ENCODE measurements at places on chromosomes 6 and 20.

DNA sequence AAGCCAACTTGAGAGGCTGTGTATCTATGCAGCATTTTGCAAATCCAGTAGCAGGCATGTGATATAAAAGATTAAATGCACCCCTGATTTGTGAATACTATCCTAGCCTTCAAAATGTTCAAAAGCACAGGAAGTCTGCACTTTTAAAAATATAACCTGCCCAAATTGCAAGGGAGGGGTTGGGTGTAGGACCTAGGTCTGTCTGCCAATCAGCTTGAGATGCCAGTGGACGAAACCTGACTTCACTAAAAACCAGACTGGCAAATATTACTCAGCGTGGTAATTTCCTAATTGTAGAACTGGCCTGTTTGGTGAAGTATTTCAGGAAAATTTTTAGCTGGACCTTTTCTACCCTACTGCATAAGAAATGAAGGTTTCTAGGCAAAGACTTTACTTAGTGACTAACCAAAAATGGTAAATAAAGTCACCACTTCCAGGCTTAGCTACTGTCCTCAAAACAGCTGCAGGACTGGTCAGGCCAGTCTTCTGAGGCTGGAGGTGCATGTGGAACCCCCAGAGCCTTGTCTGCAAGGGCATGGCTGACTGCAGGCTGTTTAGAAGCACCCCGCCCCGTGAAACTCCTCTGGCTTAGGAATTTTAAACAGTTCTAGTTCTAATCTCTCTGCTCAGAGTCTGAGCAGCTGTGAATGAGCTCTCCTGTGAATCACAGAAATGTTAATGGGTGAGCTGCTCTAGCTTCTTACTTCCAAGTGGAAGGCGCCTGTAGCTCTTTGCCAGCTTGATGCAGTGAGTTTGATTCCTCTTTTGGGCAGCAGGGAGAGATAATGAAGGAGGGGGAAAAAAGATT is 104.4 kb upstream of the ESR1 start:
- no peak for DNase-seq

DNA sequence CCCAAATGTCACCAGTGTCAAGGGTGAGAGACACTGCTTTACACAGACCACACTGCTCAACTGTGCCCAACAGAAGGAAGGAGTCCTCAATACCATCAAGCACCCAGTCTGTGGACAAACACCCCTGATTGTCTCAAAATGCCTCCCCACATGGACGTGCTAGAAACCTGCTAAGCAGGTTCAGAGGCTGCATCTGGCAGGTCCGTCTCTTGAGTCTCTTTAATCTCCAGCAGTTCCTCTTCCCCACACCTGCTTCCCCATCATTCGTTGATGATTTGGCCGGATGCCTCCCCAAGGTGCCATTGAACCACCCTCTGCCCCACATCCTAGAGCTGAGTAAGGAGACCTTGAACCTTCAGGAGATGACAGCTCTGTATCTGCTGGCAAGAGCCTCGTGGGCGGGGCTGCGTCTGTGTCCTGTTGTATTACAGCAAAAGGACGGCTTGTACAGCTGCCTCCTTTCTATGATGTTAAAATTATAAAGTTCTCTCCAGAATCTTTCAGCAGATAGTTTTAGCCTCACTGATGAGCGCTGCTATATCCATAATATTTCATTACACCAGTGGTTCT is 179.2 kb downstream of the PREX1 start:
- DNase-seq: no peak

GRCh38 chr6:45965792-45966191 is 49.9 kb downstream of the CLIC5 start:
- DNase-seq: peak; percentile 73

GRCh38 chr20:32201977-32202363 is 5.6 kb downstream of the PLAGL2 start:
- DNase-seq: no peak

GRCh38 chr20:37954190-37954589 is 51.3 kb downstream of the VSTM2L start:
- no peak for DNase-seq

- no peak for DNase-seq
Measured at GRCh38 chr20:46900826-46901225, 6.2 kb downstream of the EYA2 start.

DNA sequence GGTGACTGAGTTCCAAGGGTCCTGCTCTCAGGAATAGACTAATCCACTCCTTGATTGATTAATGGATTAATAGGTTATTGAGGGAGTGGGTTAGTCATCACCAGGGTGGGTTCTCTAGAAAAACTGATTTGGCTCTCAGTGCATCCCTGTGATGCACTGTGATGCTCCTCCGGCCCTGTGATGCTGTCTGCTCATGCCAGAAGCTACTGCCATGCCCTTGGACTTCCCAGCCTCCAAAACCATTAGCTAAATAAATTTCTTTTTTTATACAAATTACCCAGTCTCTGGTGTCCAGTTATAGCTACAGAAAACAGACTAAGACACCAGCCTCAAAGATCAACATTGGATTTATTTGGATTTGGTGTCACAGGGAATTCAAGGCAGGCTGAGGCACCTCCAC is 40.4 kb upstream of the CST7 start:
- no peak for DNase-seq

DNA sequence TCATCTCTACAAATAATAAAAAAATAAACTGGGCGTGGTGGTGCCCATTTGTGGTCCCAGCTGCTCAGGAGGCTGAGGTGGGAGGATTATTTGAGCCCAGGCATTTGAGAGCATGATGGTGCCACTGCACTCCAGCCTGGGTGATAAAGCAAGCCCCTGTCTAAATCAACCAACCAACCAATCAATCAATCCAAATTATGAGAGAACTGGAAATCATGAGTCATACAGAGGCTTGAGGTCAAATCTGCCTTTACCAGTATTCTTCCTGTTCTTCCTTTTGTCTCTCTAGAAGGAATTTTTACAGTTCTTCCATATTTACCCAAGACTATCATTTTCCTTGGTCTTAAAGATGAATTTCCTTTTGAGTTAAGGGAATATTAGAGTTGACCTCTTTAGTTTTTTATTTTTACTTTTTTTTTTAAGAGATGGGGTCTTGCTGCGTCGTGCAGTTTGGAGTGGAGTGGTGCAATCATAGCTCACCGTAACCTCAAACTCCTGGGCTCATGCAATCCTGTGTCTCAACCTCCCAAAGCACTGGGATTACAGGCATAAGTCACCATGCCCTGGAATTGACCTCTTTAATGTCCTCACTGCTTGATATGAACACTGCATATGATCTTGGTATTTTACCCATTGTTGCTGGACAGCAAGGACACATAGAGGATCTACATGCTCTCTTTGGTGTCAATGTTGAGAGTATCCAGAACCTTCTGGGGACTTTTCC is 44.1 kb upstream of the TXNDC5 start:
- DNase-seq: no peak

DNA sequence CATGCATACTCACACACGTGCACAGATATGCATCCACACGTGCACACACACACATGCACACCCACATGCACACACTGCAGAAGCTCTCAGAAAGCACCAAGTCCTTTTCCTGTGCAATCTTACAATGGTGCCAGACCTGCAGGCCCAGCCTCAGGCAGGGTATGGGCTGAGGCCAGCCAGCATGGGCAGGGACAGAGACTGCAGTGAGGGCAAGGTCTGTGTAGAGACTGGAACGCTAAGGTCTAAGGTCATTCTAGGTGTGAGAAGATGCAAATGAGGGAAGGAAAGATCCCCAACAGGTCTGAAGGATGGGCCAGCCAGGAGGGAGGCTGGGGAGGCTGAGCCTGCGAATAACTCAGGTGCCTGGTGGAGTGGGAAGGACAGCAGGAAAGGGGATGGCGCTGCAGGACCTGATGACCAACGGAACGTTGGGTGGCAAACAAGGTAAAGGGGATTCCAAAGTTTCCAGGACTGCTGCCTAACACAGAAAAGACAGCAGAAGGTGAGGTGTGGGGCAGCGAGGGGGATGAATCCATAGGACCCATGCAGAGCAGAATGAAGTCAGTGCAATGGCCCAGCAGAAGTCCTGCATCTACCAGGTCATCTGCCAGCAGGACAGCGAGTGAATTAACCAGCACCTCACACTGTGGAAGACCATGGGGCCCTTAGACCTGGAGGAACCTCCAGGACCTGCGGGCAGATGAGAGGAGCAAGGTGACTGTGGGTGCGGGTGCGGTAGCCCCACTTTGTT is 67.0 kb downstream of the ABHD12 start:
- DNase-seq: no peak

DNA sequence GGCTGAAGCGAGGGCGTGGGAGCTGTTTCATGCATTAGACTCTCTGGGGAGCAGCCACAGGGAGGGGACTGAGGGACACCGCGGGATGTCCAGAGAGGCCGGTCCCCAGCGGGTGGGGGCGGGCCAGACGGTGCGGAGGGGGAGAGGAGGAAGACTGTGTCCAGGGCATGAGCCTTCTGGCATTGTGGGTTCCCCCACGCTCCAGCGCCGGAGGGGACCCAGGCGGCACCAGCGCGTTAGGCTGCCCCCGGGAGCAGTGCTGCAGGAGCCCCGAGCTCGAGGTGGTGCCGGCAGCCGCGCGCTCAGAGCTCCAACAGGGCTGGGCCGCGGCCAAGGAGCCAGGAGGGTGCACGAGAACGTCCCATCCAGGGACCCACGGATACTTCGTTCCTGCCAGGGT is 14.4 kb downstream of the SLC22A3 start:
- no peak for DNase-seq

GRCh38 chr20:32474009-32474716 is 111.0 kb downstream of the NOL4L start:
- no peak for DNase-seq

GRCh38 chr20:46635514-46636136 is 15.6 kb downstream of the SLC13A3 start:
- no peak for DNase-seq

GRCh38 chr6:47379328-47379727 is 69.6 kb upstream of the TNFRSF21 start:
- no peak for DNase-seq

DNA sequence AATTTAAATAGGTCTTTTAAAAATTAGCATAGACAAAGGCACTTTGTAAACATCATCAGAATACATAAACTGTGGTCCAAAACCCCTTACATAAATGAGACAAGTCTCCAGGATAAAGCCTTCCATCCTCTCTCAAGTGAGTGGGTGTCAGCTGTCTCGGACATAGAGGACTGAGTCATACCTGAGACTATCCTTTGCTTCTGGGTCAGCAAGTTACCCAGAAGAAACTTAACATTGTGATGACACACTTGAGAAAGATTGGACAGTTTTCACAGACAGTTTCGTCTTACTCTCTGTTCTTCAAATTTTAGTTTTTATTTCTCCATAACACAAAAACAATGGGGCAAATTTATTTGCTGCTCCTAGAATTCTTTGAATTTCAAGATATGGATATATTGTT is 838.0 kb downstream of the DHX35 start:
- peak; percentile 60 for DNase-seq

DNA sequence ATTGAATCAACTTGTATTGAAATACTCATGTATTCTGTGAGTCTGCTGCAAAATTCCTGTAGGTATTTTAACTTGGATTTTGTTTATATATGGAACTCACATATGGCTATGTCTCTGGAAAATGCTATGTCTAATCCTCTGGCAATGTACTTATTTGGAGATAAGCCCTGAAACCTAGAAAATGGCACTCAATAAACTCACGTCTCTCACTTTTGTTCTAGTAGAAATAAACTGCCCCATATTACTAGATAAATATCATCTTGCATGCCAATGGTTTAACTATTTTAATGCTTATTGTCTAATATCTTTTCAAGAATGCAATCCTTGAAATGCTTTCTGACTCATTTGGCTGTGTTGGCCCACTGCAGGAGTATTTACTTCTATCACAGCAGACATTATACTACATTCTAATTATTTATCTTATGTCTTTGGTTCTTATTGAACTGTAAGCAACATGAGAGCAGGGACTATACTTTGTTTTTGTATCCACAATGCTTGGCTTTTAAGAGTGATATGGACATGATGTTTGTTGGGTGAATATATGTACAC is 292.2 kb upstream of the RSPO3 start:
- no peak for DNase-seq

- DNase-seq: no peak
Measured at GRCh38 chr6:129634411-129635230, 75.4 kb downstream of the ARHGAP18 start.

GRCh38 chr20:906001-906520 is 10.1 kb downstream of the ANGPT4 start:
- no peak for DNase-seq

GRCh38 chr6:126064748-126065401 is 78.5 kb downstream of the TRMT11 start:
- DNase-seq: no peak

DNA sequence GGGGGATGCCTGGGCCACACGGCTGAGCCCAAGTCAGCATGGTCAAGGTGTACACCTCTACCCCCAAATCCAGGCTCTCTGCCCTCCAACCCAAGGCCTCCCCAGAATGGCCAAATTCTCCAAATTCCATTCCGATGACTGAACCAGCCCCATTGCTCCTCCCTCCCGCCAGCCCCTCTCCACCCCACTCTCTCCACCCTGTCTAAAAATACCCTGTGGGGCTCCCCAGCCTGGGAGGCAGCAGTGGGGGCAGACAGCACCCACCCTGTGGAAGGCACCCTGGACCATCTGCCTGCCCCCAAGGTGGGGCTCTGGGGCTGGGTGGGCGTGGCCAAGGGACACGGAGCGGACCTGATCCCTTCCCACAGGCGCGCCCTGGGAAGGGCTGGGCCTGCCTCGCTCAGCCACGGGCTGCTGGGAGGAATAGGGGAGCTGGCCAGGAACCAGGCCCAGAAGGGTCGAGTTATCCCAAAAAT is 11.4 kb downstream of the TEAD3 start:
- peak; percentile 91 for DNase-seq

DNA sequence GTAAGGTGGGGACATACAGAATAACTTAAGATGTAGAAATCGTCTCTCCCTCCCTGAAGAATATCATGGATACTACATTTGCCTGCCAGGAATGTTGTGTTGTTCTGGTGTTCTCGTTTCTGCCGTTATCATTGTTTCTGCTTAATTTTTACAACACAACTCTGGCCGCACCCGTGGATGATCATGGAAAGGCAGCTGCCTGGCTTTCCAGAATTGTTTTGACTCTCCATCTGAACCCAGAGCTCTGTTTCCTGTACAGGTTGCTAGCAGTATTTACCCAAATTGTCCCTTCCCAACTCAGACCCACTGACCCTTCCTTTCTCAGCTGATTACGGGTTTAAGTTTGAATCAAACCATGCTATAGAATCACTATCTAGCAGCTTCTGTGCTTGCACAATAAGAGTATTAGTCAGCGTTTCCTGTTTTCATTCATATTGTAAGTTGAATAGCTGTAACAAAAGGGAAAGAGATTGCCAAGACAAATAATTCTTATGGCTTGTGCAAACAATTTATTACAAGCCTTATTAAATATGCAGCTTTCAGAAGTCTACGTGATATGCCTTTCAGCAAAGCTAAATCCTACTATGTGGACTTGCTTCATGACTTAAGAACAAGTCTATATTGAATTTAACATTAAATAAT is 139.0 kb downstream of the MTHFD1L start:
- peak; percentile 27 for DNase-seq

DNA sequence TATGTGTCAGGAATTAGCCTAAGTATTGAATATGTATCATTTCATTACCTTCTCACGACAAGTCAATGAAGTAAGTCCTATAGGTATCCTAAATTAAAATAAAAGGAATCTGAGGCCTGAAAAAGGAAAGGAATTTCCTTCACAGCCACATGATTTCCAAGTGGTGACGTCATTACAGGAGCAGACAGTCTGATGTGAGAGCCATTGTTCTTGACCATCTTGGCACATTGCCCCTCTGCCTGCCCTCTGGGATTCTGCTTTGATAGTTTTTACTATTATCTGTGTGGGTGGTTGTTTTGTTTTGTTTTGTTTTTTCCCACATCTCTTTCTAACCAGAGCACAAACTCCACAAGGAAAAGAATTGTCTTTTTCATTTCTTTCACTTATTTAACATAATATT is 219.8 kb upstream of the UFL1 start:
- peak; percentile 60 for DNase-seq

Measured in urothelium cell line (cell line).